Colonic mucosa (tissue), 4 donors: ENCODE measurements at places on chromosomes 1 and 21.

DNA sequence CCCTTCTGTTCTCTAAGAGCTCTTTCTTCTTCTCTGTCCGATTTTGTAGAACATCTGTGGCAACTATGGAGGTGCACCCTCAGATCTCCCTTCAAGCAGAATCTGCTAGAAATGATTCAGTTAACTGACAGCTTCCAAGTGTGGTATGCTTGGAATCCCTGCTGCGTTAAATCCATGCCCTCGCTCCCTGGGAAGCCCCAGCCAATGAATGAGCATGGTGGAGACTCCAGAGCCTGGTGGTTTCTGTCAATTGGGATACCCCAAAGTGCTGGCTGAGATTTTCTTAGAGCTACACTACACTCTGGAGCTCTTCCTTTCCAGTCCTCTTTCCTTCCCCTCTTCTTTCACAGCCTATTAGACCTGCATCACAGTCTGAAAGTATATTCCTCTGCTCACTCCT is 116.3 kb upstream of the C1orf21 start:
- DNase-seq, result no peak

GRCh38 chr21:31583498-31583897 is 76.0 kb upstream of the SOD1 start:
- no peak for DNase-seq

GRCh38 chr1:19617376-19617775 is 26.7 kb upstream of the NBL1 start:
- DNase-seq, result no peak

DNA sequence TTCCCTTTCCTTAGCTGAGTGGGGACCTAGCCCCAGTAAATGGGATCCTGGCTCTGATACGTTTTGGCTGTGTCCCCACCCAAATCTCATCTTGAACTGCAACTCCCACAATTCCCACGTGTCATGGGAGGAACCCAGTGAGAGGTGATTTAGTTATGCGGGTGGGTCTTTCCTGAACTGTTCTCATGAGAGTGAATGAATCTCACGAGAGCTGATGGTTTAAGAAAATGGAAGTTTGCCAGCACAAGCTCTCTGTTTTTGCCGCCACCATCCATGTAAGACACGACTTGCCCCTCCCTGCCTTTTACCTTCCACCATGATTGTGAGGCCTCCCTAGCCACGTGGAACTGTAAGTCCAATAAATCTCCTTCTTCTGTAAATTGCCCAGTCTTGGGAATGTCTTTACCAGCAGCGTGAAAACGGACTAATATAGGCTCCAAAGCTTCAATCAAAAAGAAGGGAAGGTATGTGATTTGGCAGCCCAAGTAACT is 29.9 kb upstream of the POU2F1 start:
- DNase-seq, result no peak

DNA sequence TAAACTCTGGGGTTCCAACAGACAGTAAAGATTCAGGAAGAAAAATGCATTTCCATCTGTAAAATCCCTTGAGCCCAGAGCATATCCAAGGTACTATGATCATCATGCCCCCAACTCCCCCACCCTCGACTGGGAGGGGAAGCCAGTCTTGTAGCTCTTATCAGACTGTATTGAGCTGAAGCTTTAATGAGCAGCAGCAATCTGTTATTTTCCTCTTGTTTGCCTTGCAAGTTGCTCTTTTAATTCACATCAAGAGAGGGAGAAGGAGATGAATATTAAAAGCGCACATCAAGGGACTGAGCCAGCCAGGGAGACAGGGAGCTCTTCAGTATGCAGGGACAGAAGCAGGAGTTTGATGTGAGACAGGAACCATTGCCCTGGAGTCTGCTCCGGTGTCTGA is 52.5 kb upstream of the KCNA3 start:
- DNase-seq, result no peak

GRCh38 chr1:26692211-26692792 is 3.5 kb upstream of the ARID1A start:
- peak; percentile 91 for DNase-seq

- DNase-seq, result no peak
These were observed 88.4 kb upstream of the PDE4B start for GRCh38 chr1:65704318-65704717.

DNA sequence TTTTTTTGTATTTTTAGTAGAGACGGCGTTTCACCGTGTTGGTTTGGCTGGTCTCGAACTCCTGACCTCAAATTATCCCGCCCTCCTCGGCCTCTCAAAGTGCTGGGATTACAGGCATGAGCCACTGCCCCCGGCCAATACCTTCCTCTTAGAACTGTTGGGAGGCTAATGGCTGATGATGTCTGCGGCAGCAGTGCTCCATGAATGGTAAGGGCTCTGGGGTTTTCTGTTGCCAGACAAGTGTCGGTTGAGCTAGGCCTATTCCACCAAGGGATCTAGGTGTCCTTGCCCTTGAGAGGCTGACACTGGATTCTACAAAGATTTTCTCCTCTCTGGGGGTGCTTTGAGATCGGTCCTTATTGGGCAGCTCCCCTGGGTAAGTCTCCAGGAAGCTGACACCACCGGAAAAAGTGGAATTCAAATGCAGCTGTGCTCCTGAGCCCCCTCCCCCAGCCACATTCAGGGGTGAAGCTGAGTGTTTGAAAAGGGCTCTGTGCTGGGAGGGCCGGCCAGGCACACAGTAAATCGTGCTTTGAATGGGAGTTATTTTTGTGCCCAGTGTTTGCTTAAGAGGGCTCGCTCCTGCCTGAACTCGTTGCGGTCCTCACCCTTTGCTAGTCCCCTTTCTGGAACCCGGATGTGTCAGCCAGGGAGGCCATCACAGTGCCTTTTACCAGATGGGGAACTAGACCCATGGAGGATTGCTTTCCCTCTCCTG is 5.2 kb downstream of the SOX13 start:
- no peak for DNase-seq

GRCh38 chr1:43529206-43529731 is 1.4 kb upstream of the PTPRF start:
- peak; percentile 93 for DNase-seq

- no peak for DNase-seq
These were observed 61.4 kb downstream of the CASZ1 start for GRCh38 chr1:10734962-10735544.

- no peak for DNase-seq
These were observed 1.7 kb downstream of the MORN1 start for GRCh38 chr1:2389644-2390043.

DNA sequence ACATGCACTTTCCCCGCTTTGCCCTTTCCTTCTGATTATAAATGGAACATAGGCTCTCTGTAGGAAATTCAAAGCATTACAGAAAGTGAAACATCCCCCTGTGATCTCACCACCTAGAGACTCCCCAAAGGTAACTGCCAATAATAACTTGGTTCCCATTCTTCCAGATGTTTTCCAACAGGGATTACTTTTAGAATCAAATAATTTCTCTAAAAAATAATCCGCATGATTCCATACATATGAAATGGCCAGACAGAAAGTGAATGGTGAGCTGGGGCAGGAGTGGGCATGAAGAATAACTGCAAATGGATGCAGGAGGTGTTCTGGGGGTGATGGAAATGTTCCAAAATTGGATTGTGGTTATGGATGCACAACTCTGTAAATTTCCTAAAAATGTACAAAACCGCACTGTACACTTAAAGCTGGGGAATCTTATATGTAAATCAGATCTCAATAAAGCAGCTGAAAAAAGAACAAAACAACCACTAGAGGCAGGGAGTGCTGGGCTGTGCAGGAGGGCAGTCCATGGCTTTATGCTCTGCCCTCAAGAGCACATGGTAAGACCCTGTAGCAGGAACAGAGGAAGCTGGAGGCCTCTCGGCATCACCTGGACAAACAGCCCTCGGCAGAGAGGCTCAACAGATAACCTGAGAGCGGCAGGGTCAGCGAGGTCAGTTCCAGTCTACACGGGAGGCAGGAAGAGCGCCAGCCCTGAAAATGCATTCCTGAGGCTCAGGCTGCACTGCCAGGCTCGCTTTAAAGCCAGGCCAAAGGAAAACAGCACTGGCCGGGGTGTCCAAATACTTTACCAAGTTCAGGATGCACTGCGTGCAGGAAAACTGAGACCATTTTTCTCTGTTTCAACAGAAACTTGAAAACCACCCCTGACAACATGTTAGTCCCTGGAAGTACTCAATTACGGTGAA is 39.7 kb downstream of the CAPZB start:
- no peak for DNase-seq

DNA sequence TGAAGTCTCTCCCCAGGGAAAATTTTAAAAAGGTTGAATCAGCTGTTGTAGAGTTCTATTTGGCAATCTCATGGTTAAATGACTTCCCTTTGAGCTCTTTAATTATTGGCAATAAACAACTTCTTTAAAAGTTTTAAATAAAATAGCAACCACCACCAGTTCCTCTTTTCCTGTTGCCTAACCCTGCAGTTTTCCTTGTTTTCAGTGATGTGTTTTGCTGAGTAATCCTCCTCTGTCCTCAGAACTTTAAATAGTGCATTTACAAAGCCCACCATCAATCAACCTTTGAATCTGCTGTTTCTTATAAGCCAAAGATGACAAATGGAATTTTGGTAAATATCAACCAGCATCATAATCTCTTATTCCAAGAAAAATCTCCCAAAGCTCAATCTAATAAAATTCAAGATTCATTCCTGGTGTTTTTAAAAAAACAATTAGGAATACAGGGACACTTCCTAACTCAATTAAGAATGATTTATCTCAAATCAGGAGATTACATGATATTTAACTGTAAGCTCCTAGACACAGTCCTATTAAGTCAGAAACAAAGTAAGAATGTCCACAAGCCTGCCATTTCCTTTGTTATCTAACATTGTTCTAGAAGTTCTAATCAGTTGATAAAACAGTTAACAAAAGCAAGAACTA is 14.8 kb downstream of the AVPR1B start:
- no peak for DNase-seq

DNA sequence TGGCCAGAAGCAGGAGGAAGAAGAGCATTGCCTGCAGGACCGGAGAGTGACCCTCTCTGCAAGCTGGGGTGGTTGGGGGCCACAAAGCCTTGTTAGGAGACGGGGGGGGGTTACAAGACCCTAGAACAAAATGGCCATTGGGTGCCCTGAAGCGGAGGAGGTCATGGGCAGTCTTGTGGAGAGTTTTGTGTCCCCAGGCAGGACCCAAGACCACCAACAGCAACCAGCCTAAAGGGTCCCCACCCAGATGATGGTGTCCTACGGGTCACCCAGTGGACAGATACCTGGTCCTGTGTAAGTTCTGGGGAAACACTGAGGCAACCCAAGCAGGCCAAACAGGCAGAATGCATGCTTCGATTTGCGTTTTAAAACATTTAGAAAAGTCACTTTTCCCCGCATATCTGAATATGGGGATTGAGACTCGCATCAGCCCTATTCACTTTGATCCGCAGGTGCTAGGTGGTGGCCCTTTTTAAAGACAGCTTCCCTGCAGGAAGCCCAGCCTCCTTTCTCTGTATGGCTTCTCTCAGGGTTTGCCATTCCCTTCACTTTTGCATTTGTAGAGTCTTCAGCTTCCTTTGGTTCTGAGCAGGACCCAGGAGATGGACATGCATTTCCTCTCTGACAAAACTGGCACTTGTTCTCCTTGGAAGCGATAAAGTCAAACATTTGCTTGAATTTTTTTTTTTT is 21.1 kb downstream of the GNG4 start:
- DNase-seq, result no peak

DNA sequence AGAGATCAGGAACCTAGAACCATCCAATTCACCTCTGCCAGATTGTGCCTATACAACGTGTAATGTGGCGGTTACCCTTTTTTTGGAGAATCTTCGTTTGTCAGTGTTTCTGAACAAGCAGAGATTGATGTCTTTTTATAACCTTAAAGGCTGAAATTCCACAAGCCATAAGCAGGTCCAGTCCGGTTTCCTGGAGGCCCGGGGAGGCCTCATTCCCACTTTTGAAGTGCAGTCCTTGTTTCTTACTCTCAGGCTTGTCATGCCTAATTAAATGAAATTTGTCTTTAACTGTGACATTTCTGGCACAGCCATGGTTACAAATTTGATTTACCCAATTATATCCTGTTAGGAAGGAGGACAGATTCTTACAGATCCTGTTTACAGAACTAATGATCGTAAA is 27.8 kb downstream of the ZNF362 start:
- no peak for DNase-seq

GRCh38 chr1:46407636-46408035 is 13.5 kb downstream of the FAAH start:
- DNase-seq, result no peak
